ENCODE measurements at places on chromosomes 7 and 10.

GRCh38 chr7:111368381-111369065 lies 193.8 kb downstream of the IMMP2L start:
- DNase-seq: no peak

- DNase-seq: no peak
These were observed 361.0 kb downstream of the PHTF2 start for GRCh38 chr7:78159545-78159944.

DNA sequence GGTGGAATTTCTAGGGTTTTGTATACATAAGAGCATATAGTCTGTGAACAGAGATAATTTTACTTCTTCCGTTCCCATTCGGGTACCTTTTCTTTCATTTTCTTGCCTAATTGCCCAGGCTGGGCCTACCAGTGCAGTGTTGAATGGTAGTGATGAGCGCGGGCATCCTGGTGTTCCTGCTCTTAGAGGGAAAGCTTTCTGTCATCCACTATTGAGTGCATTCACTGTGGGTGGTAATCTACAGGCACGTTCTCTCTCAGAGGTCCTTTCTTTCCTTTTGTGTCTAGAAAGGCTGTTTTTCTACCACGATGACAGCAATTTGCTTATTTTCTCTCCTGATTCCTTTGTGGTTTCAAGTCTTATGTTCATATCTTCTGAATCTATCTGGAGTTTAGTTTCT lies 65.0 kb downstream of the INPP5A start:
- no peak for DNase-seq

DNA sequence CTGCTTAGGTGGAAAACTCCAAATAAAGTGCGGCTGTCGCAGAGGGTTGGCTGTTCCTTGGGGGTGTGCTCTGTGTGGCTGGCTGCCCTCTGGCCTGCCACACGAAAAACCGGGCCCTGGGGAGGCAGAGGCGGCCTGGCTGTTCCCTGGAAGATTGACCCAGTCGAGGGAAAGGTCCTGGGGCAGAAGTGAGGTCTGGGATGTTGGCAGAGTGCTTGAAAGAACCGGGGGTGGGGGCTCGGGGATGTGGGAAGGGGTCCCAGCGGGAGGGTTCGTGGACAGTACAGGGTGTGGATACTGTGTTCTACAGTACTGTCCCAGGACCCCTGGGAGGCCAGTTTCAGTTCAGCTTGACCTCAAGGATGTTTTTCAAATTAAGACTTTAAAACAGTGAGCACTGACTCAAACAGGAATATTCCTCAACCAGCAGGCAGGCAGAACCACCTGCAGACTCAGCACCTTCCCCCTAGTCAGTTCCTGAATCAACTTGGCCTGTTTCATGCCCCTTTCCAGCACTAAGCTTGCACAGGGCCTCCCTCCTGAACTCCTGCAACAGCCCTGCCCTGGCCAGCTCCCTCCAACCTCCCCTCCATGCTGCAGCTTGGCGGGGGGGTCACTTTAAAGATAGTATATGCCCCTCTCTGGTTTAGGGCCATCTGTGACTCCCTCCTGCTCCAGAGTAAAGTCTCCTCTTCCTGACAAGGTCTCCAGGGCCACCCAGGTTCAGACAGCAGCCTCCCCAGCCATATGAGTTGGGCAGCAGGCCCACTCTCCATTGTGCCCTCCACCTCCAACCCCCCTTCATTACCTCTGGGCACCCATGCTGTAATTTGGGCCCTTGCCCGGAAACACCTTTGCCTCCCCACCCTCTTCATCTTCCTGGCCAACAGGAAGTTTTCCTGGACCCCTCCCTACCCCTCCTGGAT lies 3.2 kb upstream of the ATP6V1F start:
- DNase-seq: no peak

DNA sequence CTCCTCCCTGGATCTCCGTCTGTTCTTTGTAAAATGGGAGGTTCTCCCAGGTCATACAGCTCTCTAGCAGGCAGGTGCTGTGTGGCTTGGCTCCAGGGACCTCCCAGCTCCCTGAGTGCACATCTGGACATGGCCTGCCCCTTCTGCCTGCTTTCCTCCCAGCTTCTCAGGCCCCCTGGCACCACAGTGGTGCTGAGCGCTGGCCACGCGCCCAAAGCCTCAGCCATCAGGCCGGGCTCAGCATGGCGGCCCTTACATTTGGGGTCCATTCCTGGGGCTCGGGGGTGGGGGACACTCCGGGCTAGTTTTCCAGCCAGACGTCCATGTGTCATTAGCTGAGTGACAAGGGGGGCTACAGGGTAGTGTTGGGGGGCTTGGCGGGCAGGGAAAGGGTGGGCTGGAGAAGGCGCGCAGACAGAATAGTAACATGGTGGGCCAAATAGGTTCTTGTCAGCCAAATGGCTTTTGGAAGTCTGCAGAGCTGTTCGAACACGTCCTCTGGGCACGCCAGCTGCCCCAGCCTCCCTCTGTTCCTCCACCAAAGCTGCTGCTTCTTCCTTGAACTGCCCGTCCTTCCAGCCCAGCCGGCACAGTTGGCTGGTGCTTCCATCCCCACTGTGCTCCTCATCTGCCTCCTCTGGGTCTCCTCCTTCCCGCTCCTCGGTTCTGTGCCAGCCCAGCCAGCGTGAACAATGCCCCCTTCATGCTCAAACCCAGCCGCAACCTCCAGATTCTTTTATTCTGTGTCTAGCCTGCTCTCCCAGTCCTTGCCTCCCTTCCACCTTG lies 65.9 kb downstream of the GOLGA7B start:
- DNase-seq: no peak

DNA sequence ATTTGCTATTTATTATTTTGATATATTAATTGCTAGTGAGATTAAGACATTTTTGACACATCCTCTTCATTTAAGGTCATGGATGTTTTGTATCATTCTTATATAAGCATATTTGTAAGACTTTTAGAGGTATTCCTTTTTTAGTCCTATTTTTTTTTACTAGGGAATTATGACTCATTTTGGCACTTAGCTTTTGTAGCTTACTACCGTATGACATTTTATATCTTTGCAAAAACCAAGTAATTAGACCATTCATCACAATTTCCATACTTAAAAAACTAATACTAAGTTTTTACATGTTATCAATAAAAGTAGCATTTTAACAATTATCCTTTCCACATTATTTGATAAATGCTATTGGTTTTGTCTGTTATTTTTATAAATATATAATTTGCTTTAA lies 41.6 kb downstream of the BMPR1A start:
- no peak for DNase-seq

DNA sequence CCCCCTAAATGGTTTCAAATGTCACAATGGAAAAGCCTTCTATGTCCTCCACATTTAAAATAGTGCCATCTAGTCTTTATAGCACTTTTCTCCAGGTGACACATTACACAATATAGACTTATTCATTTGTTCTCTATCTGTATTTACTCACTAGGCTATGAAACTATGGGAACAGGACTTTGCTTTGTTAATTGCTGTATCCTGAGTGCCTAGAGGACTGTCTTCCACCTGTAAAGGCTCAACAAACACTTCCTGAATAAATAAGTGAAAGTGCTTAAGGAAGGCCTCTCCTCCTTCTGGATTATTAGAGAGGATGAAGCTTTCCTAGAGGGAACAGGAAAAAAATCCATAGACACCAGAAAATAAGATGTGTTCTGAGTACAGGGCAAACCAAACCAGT lies 397.6 kb upstream of the LRRN3 start:
- no peak for DNase-seq

- DNase-seq: no peak
These were observed 159.2 kb upstream of the TARP start for GRCh38 chr7:38432671-38433070.

- DNase-seq: no peak
These were observed 323.3 kb upstream of the KAT6B start for GRCh38 chr10:74502963-74503608.

- no peak for DNase-seq
These were observed 84.2 kb downstream of the AUTS2 start for GRCh38 chr7:69682518-69682917.

- DNase-seq: no peak
These were observed 1.5 kb downstream of the IL15RA start for GRCh38 chr10:5975641-5976473.

- DNase-seq: no peak
These were observed 22.5 kb downstream of the SYPL1 start for GRCh38 chr7:106089647-106090046.

DNA sequence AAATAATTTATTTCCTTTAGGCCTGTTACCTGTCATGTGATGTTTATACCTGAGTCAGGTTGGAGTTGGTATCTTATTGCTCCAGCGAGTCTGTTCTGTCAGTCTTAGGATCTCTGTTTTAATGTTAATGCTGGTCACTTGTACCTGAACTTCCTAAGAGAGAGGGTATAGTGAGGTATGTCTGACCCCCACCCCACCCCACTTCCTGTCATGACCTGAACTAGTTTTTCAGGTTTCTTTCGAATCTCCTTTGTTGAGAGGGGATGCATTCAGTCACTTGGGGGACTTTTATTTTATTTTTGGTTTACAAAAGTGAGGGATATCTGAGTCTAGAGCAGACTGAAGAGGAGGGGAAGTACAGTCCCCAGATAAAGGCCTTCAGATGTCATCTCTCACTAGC lies 769.0 kb upstream of the COBL start:
- no peak for DNase-seq

- DNase-seq: no peak
These were observed 10.8 kb upstream of the SLC25A28 start for GRCh38 chr10:99630991-99631390.

- DNase-seq: no peak
These were observed 5.2 kb downstream of the PSMG3 start for GRCh38 chr7:1564603-1565022.

GRCh38 chr7:84364708-84365107 lies 170.1 kb upstream of the SEMA3A start:
- no peak for DNase-seq

DNA sequence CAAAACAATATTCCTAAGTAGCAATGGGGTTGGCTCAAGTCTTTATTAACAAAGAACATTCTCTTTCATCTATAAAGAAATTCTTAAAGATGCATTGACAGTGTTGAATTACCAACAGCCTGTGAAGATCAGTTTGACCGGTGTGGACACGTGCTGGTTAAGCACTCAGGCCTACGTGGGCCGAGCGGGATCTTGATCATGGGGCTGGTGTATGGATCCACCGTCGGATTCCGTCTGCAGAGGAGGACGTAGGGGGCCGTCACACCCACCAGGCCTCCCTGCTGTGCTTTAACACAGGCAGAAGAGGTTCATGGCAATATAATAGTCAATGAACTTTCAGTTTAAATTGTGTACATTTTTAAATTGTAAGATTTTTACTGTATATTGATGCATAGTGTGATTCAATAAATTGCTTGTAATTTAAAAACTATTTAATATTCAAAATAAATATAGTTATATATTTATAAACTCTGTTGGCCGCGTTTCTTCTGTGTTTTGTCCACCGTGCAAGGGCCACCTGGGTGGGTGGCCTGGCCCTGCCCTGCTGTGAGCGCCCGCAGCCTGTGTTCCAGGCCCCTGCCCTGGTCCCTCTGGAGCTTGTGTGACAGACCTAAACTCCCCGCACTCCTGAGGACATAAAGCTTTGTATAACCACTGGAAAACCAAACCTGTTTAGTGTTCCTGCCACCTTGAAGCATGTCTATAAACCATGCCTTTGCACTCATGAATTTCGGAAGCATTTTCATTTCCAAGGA lies 1.9 kb upstream of the BHLHA15 start:
- DNase-seq: no peak

DNA sequence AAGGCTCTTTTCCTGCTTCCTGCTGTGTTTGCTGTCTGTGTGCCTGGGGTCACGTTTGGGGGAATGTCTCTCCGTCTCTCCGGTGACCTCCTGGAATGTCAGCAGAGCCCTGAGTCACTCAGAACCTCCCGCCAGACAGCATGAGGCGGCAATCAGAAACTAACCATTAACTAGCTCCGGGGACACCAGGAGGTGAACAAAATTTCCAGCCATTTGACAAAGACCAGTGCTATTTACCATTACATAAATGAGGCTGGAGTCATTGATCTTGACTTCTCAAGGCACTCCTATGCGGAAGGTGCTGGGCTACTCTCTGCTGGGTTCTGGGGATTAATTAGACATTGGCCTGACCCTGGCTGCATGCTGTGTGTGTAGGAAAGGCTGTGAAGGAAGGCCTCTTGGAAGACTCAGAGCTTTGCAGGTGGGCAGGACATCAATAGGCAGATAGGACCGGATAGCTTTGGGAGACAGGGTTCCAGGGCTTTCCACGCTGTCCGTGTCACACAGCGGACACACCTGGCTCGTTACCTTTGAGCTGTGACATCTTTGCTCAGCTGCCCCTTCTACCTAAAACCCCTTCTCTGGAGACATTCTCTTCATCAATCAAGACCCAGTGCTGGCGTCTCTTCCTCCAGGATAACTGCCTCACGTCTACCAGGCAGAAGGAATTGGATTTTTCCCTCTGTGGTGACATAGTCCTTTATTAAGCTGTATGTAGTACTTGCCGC lies 77.0 kb downstream of the PFKFB3 start:
- no peak for DNase-seq

DNA sequence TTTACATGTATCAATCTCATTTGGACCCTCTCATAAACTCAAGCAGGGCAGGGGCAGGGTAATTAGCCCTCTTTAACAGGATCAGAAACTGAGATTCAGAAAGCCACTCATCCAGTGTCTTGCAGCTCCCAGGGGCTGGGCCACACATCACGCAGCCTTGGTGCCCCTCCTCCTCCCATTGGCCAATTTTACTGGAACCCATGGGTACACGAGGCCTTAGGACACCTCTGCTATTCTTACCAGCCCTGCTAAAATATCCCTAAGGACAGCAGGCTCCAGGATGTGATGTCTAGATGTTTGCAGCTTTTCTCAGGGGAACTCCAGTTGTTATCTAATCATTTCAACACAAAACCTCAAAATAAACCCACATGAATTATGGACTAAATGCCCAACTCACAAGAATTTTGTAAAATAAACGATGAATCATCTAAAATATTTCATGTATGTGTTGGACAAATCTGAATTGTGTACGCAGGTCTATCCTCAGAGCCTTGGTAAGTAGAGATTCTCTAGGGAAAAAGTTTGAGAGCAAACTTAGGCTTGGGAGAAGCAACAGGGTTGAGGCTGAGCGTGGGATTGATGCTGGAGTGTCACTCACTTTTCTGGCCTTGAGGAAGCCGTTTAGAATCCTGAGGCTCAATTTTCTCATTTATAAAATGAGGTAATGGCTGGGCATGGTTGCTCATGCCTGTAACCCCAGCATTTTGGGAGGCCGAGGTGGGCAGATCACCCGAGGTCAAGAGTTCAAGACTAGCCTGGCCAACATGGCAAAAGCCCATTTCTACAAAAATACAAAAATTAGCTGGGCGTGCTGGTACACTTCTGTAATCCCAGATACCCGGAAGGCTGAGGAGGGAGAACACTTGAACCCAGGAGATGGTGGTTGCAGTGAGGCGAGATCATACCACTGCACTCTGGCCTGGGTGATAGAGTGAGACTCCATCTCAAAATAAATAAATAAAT lies 69.7 kb upstream of the TNS3 start:
- no peak for DNase-seq
